ENCODE measurements at places on chromosomes 7 and 10.
A peak's percentile ranks its signal among the peaks of the same experiment; 100 is the strongest.

GRCh38 chr10:110544958-110545537, 22.4 kb upstream of the SMC3 start:
- no peak for DNase-seq

- no peak for DNase-seq
These were observed 216.5 kb downstream of the VTI1A start for GRCh38 chr10:112663234-112664125.

DNA sequence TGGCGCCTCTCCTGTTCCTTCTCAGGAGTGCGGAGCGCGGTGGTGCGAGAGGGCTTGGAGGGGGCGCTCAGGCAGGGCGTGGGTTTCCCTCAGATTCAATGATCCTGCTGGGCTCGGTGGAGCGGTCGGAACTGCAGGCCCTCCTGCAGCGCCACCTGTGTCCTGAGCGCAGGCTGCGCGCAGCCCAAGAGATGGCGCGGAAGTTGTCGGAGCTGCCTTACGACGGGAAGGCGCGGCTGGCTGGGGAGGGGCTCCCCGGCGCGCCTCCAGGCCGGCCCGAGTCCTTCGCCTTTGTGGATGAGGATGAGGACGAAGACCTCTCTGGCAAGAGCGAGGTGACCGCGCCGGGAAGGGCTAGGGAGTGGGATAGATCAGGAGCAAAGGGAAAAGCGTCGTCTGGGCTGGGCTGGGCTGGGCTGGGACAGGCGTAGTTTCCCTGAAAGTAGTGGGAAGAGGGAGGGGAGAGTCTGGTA, 17.0 kb downstream of the FAM131B start:
- DNase-seq, result peak; percentile 62

GRCh38 chr10:71969929-71970328, 5.7 kb downstream of the CHST3 start:
- no peak for DNase-seq

- DNase-seq, result no peak
These were observed 12.7 kb downstream of the MYO1G start for GRCh38 chr7:44965937-44966730.

GRCh38 chr10:94443047-94443446, 40.7 kb downstream of the TBC1D12 start:
- DNase-seq, result no peak
